ENCODE measurements at places on chromosomes 7 and 10. TPM values are rescaled to one million over a fixed set of nuclear protein-coding genes. Genes with fewer than 3 reads are reported as not detected.

PIK3CG gene
- 0.50 TPM for total RNA-seq

PLEKHS1 gene
- not detected for total RNA-seq

MYO3A gene
- 0.34 TPM for total RNA-seq

SMNDC1 gene
- total RNA-seq: 8.0 TPM

TBX20 gene
- total RNA-seq: 0.27 TPM

GNAI1 gene
- total RNA-seq: 21.6 TPM

GNAT3 gene
- not detected for total RNA-seq

WEE2 gene
- total RNA-seq: not detected

FAM237B gene
- not detected for total RNA-seq

LEP gene
- not detected for total RNA-seq

ADAM12 gene
- total RNA-seq: 30.0 TPM

BEND7 gene
- 26.2 TPM for total RNA-seq

DRGX gene
- not detected for total RNA-seq

FAS gene
- 34.8 TPM for total RNA-seq

CALHM3 gene
- total RNA-seq: not detected

IDI2 gene
- total RNA-seq: not detected

GRB10 gene
- total RNA-seq: 90.6 TPM

SPDYE9 gene
- not detected for total RNA-seq

PITX3 gene
- 0.14 TPM for total RNA-seq

CNTNAP2 gene
- total RNA-seq: 15.1 TPM

EN2 gene
- total RNA-seq: 0.07 TPM

CFAP46 gene
- 3.8 TPM for total RNA-seq
